Hair follicular keratinocyte (primary cell): ENCODE measurements at places on chromosomes 5 and 9. TPM values are rescaled to one million over a fixed set of nuclear protein-coding genes. Genes with fewer than 3 reads are reported as not detected.

The CARD6 gene
- total RNA-seq = 2.7 and 5.3 TPM in 2 replicates

The FBN2 gene
- 29.7 and 51.2 TPM in 2 replicates for total RNA-seq

The PCDHGB6 gene
- total RNA-seq = 0.61 and 0.70 TPM in 2 replicates

The EGFL7 gene
- 11.1 and 18.8 TPM in 2 replicates for total RNA-seq
